Mucosa of gallbladder (tissue), 1 donor: ENCODE measurements at places on chromosomes 2 and 18. TPM values are rescaled to one million over a fixed set of nuclear protein-coding genes. Genes with fewer than 3 reads are reported as not detected.

COLEC12 gene
- 4.9 TPM for total RNA-seq

MAP3K19 gene
- not detected for total RNA-seq

PRLH gene
- not detected for total RNA-seq

SIGLEC15 gene
- total RNA-seq, result 4.7 TPM

ZNF892 gene
- total RNA-seq, result 7.8 TPM

SAG gene
- total RNA-seq, result not detected

CDH19 gene
- 4.0 TPM for total RNA-seq

CHST9 gene
- 19.5 TPM for total RNA-seq

SERPINB10 gene
- total RNA-seq, result not detected

DNA sequence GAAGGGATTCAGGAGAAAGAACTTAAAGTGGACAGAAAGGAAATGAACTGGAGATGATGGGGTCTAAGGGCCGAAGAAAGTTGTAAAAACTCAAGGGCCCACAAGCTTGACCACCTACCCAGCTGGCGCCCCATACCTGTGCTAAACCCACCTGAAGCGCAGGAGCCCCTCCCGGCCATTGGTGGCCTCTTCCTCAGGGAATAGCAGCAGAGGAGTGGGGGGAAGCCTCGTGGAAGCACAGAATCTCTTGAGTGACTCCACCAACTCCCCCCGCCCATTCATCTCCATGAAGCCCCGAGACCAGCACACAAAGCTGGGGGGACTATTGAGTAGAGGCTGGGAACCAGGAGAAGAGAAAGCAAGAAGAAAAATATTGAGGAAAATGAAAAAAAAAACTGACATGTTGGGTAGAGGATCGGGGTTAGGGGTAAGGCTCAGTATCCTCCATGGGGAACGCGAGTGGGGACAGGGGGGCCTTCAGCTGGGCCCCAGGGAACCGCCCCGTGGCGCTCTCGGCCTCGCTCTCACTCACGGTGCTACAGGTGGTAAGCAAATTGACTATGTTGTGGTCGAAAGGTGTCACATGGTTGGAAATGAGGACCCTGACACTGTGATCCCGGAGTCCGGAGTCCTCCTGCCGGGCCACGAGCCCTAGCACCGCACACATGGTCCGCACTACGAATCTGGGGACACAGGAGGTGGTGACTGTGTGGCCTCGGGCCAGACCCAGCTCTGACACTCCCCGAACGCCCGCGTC, 728 bp downstream of the AUP1 start:
- no peak for DNase-seq

GRCh38 chr2:101858246-101858645, 133.5 kb upstream of the IL1R2 start:
- no peak for DNase-seq

GRCh38 chr18:4639628-4640310, 184.7 kb upstream of the DLGAP1 start:
- no peak for DNase-seq

DNA sequence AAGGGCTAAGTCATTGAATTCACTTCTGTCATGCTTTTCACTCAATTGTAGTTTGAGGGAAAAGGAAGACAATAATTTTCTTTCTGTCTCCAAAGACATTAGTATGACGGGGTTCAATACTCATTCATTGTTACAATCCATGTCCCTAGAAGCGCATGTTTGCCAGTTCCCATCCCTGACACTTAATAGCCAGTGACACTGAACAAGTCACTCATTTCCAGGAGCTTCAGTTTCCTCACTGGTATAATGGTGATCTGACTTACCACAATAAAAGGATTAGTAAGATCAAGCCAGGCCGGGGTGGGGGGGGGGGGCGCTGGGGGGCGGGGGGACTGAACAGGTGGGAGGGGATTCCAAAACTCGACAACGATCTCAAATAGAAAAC, 144.8 kb upstream of the MAP3K20 start:
- no peak for DNase-seq

GRCh38 chr2:230947908-230948365, 22.9 kb upstream of the GPR55 start:
- DNase-seq, result no peak

DNA sequence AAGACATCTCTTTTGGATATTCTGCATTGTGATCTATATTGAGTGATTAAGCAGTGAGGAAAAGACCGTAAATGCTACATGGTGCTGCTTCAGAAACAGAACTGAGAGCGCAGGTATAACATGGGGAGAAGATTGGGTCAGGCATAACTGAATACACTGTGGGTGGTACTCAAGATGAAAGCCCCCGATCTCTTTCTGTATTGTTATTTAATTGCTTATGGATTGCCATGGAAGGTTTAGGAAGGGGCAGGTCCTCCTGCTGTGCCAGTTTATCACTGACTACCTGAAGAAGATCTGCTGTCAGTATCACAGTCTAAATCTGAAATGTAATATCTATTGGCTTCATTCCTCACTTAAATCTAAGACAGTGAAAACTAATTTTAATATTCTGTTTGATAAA, 1568.7 kb upstream of the CELF4 start:
- DNase-seq, result no peak

DNA sequence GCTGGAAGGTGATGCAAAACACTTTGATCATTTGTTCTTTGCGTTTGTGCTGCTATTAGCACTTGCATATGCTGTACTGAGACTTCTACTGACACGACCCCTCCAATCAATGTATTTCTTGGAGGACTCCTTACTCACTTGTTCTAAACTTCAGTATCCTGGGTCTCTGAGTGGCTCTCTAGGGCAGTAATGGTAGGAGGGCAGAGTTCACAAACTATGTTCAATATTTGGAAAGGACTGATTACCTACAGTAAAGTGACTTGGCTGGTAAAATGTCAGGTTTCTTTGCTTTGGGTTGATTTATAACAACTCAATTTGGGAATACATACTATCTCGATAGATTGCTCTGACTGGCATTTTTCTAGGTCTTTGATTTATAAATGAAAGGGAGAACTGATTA, 93.7 kb downstream of the TRIM43 start:
- no peak for DNase-seq

GRCh38 chr2:182379241-182379640, 47.6 kb downstream of the PDE1A start:
- DNase-seq, result no peak

DNA sequence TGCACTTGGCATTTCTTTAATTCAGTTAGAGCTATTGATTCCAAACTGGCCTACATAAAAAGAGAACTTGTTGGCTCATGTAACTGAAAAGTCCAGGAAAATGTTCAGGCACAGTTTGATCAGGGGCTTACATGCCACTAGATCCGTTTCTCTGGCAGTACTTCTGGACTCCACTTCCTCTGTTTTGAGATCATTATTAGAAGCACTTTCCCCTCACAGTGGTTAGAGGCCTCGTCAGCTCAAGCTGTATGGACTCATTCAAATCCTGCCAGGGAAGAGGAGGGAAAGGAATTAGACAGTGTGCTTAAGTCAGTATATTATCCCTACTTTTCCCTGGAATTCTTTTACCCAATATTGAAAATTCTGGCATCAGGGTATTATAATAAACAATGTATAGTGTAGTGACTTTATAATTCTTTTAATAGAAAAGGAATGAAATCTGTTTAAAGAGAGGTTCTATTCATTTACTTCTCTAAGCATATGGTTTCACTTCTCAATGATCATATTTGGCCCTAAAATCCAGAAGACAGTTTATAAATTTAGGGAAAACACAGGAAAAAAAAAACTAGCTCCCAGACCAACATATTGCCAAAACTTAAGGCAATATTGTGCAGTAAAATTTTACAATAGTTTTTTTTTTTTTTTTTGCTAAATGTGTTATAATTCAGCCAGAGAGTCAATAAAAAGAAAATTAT, 92.0 kb downstream of the ARMC9 start:
- DNase-seq, result no peak

DNA sequence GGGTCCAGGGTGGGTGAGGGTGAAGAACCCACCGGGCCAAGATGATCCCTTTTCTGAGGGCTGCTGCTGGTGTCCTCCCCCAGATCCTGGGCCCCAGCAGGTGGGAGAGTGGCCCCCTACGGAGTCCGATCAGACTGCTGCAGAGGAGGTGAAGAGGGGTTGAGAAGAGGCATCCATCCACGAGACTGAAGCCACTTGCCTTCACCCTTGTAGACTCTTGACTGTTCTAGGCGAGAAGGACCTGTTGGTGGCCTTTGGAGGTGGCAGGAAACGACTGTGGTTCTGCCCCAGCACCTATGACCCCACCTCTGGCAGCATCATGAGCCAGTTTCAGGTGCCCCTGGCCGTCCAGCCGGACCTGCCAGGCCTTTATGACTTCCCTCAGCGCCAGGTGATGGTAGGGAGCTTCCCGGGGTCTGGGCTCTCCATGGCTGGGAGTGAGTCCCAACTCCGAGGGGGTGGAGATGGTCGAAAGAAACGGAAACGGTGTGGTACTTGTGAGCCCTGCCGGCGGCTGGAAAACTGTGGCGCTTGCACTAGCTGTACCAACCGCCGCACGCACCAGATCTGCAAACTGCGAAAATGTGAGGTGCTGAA, 1.5 kb downstream of the TET3 start:
- no peak for DNase-seq

- no peak for DNase-seq
These were observed 166.9 kb downstream of the PRPF40A start for GRCh38 chr2:152550386-152550785.

DNA sequence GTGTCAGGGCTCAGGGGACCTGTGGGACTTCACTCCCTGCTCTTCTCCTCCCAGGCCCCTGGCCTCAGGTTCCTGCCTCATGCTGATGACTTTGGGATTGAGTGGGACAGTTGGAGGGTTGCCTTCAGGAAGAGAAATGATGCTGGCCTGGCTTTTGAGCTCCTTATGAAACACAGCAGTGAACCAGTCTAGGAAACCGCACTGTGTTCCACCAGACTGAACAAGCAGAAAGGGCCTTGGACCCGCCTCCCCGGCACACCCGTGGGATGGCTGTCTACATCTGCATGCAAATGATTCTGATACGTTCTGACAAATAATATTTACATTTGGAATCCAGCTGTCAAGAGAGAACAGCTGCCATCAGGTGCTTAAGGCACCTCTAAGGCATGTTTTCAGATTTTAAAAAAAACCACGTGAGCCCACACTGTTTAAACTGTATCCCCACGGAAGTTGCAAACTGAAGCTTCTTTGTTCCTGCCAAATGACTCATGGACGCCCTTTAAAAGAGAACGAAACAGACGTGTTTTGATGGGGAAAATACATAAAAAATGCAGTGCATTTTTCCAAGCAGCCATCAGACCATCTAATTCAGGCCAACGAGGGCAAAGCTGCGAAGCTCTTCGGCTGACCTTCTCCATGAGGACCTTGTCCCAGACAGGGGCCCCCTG, 27.6 kb upstream of the ASAP2 start:
- DNase-seq, result peak; percentile 39

DNA sequence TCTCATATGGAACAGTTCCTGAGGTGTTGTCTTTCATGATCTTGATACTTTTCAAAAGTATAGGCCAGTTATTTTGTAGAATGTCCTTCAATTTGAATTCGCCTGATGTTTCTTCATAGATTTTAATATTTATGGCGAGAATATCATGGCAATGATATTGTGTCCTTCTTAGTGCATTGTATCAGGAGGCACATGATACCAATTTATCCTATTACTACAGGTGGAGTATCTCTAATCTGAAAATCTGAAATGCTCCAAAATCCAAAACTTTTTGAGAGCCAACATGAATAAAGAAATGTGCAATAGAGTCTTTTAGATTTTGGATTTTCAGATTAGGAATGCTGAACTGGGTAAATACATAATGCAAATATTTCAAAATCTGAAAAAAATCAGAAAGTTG, 216.6 kb upstream of the LYPD1 start:
- no peak for DNase-seq

GRCh38 chr2:47666332-47666731, 116.6 kb upstream of the MSH6 start:
- DNase-seq, result no peak

DNA sequence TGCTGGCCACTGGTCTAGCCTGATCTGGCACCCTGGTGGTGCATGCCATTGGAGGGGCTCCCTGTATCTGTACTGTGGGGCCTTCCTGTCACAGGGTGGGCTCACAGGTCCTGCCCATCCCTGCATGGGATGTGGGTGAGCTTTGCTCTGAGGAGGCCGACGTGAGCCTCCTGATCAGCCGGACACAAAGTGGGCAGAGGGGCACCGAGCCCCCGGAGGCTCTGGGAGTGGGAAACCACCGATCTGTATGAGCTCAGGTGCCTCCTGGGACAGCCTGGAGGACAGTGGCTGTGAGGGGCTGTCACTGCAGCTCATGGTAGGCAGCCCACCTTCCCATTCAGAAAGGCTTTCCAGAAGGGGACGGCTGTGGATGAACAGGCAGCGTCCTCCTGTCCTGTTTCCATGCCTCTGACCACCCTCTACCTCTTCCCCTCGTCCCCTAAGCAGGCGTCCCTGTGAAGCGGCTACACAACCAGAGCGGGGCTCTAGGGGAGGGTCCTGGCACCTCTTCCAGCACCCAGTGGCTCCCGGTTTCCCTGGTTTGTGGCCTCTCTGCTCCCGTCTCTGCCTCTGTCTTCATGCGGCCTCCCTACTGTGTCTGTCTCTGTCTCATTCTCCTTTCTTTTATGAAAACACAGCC, 112.5 kb upstream of the OTOS start:
- DNase-seq, result no peak

DNA sequence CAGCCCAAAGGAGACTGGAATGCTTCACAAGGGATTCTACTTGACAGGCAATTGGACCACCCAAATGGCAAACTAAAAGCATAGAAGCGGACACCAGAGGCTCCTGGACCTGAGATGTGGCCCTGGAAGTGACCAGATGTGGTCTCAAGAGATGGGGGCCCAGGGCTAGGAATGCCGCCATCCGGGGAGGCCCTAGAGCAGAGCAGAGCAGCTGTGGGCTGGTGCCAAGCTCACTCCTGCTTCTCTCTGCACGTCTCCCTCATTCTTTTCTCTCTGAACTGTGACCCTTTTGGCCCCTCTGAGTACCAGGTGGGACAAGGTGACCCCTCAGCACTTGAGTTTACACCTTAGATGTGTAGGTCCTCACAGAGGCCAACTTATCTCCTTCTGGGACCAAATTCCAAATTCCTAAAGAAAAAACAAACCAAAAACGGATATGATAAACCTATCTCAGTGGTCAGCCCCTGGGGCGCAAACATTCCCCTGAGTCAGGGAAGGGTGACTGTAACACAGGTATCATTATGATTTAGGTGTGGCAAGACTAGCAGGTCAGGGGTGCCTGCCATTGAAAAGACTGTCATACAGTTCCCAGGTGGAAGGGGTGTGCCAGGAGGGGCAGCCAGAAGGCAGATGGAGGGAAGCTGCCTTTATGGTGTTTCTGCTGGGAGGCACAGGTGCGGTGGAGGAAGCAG, 6.5 kb upstream of the IL1R2 start:
- DNase-seq, result no peak

DNA sequence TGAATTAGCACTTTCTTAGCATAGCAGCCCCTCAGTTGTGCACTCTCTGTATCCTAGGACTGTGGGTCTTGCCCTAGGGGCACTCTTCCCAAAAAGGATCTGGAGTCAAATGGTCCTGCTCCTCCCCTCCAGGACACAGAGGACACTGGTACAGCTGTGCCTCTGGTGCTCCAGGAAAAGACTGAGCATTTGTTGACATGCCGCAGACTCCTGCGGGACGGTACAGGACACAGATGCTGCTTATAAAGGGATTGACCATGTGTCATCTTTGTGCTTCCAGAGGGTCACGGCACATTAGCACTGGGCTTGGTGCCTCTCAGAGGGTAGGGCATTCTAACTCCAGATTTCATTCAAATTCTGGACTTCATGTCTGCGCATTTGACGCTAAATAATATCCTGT, 110.5 kb downstream of the KLF7 start:
- no peak for DNase-seq

GRCh38 chr2:43634604-43635306, 2.3 kb upstream of the PLEKHH2 start:
- DNase-seq, result no peak

- DNase-seq, result no peak
These were observed 1.3 kb downstream of the CEP68 start for GRCh38 chr2:65057391-65058052.

GRCh38 chr2:47414682-47415458, 11.9 kb downstream of the MSH2 start:
- no peak for DNase-seq
